ENCODE measurements at places on chromosomes 7 and 10.

- DNase-seq = no peak
Observed at GRCh38 chr10:36739884-36740445, 385.4 kb upstream of the ANKRD30A start.

DNA sequence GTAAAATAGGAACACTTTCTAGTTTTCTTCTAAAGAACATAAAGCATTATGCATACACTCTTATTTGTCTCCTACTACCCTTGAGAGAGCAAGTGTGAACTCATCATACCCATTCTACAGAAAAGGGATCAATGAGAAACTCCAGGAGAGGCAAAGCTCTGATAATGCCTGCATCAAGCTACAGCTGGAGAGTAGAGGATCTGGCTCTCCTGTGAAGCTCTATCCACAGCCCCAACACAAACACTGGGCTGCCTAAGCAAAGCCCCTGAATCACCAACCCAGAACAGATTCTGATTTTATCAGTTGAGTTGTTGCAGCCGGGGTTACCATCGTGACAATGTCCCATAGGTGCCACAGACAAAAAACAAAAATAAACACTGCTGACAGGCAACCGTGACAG is 74.9 kb downstream of the NUDCD3 start:
- DNase-seq = no peak

DNA sequence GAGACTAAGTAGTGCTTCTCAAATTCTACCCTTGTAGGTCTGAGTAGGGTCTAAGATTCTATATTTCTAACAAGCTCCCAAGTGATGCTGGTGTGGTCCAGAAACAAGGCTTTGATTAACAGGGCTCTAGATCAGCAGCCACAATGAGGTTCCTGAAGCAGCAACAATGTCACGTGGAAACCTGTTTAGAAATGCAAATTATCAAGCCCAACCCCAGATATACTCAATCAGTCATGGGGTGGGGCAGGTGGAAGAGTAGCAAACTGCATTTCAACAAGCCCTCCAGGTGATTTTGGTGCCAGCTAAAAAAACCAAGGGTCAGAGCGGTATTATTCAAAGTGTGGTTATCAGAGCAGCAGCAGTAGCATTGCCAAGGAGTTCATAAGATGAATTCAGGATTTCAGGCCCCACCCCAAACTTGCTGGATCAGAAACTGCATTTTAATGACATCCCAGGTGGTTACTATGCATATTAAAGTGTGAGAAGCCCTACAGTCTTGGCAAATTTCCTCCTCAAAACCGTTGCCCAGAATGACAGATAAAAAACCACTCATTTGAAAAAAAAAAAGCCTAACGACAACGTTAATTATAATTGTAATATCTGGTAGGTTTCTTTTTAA is 199.2 kb downstream of the AHR start:
- no peak for DNase-seq

- DNase-seq = no peak
Observed at GRCh38 chr7:85972504-85973141, 671.1 kb upstream of the GRM3 start.

DNA sequence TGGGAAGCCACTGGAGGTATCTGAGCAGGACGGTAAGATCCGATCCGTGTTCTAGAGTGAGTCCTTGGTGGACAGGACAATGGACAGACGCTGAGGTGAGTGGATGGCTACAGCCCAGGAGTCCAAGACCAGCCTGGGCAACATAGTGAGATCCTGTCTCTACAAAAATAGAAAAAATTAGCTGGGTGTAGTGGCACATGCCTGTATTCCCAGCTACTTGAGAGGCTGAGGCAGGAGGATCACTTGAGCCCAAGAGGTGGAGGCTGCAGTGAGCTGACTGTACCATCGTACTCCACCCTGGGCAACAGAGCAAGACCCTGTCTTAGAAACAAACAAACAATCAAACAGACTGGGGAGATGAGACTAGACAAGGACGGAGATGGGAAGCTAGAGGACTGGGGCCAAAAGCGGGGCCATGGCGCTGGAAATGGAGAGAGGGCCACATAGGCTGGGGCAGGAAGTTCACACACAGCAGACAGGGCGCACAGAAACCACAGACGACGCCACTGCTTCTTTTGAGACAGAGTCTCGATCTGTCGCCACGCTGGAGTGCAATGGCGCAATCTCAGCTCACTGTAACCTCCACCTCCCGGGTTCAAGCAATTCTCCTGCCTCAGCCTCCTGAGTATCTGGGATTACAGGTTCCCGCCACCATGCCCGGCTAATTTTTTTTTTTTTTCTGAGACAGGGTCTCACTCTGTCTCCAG is 24.7 kb downstream of the DAGLB start:
- DNase-seq = no peak

- DNase-seq = no peak
Observed at GRCh38 chr10:119250641-119251314, 43.4 kb downstream of the GRK5 start.

- no peak for DNase-seq
Observed at GRCh38 chr7:46880508-46881196, 701.3 kb downstream of the TNS3 start.

DNA sequence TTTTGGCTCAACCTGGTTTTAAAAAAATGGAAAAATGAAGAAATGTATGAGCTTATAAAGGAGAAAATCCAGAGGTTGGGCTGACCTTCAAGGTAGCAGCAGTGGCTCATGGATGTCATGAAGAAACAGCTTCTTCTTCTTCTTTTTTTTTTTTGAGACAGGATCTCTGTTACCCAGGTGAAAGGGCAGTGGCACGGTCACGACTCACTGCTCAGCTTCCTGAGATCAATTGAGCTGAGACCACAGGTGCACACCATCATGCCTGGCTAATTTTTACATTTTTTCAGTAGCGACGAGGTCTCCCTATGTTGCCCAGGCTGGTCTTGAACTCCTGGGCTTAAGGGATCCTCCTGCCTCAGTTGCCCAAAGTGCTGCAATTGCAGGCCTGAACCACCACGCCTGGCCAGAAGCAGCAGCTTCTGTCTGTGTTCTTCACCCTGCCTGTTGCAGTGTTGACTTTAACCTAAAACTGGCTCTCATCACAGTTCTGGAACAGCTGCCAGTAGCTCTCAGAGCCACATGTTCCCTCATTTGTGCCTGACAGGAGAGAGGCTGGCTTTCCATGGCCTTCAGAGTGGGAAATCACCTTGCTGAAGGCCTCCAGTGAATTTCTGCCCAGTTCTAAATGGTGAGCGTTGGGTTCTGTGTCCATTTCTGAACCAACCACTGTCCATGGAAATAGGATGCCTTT is 117.7 kb downstream of the PFKFB3 start:
- no peak for DNase-seq

GRCh38 chr10:62175251-62175650 is 93.4 kb downstream of the RTKN2 start:
- no peak for DNase-seq

GRCh38 chr10:84293574-84294016 is 34.8 kb upstream of the CCSER2 start:
- no peak for DNase-seq

DNA sequence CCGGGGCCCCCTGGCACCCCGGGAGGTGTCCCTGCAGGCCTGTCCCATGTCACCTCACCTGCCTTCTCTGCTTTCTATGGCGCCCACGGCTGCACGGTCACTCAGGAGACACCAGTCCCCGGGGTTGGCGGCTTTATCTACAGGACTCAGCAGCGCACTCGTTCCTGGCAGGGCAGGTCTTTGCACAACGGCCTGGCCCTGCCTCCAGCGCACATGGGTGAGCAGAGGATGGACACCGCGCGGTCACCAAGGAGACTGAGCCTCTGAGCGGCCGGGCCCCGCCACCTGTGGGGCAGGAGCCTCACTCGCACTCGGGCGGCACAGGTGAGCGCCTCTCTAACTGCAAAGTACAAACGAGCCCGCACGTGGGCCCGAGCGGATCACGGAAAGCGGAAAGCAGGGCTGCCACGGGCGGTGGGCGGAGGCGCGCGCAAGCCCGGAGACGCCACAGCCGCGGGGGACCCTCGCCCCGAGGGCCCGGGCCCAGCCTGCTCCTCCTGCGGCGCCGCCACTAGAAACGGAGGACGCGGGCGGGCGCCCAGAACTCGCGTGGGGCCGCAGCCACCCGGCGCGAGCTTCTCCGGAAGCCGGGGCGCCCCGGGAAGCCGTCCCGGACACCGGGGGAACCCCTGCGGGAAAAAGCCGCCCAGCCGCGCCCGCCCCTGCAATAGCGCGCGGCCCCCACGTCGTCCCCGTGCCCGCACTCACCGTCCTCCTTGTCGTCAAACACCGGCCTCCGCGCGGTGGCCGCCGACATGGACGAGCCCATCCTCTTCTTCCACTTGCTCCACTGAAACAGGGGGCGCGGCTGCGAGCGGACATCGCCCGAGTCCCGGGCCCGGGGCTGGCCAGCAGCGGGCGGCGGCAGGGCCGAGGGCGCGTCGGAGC is 642 bp downstream of the STK32C start:
- DNase-seq = no peak

GRCh38 chr10:8056378-8056777 is 1.9 kb downstream of the GATA3 start:
- DNase-seq = no peak

DNA sequence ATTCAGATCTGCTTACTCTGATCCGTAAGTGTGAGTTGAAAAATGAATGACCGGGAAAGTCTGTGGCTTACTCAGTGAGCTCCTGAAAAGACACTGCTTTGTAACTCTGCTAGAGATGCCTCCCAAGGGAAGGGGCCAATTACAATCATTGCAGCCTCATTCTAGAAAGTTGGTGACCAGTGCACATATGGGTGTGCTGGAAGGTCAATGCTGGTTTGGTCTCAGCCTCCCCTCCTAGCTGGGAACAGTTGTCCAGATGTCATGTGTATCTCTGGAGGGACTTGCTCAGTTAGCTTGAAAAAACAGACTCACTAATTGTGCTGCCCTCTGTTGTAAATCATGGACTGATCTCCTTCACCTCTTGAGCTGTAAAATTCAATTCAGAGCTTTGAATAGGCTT is 405.0 kb downstream of the ADRA2A start:
- DNase-seq = no peak

- peak; percentile 18 for DNase-seq
Observed at GRCh38 chr7:156612930-156613329, 27.6 kb upstream of the RNF32 start.

DNA sequence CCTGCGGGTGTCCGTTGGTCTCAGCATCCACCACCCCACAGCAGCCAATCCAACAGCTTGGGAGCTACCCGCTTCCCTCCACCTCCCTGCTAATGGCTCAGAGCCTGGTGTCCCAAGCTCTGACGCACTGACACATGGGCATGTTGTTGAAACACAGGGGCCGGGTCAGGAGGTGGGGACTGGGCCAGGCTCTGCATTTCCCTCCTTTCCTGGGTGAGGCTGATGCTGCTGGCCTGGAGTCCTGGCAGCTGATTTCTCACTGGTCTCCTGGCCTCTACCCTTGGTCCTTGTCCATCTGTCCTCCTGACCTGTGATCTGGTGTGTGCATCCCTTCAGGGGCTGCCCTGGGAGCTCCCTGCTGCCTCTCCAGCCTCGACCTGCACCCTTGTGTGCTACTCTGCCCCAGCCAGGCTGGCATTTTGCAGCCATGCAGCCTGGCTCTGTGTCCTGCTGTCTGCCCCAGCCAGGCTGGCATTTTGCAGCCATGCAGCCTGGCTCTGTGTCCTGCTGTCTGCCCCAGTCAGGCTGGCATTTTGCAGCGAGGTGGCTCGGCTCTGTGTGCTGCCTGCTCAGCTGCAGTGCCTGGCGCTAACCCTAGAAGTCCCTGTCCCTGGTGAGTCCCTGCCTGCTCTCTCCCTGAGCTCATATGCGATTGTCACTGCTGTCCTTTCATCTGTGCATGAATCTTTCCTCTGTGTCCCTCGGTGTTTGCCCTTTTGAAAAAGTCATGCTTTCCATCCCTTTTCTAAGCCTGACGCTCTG is 14.0 kb downstream of the AMZ1 start:
- no peak for DNase-seq

DNA sequence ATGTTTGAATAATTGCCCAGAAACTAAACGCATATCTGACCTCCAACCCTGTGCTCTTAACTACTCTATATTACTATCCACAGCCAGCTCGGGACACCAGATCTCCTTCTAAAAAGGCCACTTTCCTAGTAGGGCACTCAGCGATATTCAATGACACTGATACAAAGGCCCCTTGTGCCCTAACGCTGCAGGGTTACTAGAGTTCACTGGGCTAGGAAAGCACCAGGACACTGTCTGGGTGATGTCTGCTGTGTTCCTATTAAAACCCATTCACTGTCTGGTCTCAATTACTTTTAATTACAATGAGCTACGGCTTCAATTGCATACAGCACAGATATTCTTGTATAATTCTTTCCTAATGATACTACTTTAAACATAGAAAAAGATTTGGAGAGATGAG is 91.7 kb downstream of the SORCS1 start:
- no peak for DNase-seq

DNA sequence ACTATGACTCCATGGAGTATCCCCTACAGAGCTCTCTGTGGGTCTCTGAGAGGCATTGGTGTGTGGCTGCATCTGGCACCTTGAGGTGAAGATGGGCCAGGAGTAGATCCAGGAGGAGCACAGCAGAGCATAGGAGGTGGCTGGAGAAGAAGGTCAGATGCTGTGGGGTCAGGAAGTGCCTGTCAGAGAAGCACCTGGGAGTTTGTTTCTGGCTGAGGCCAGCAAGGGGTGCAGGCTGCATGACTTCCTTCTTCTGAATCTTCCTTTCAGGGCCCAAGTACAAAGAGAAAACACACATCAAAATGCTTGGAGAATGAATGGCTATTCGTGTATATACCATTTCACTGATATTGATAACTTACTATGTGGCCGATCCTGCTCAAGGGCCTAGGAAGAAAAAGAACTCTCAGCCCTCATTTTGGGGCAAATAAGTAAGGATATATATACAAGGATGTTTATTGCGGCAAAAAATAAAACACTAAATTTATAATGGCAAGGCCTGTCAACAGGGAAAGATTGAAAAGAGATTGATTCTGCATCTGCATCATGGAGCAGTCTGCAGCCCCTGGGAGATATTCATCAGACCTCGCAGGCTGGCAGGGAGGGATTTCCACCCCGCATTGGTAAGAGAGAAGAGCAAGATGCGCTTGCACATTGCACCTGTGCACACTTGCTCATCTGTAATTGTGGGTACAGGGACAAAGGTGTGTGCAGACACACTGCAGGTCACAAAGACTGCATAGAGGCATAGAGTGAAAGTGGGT is 39.2 kb downstream of the PTPRE start:
- no peak for DNase-seq

- DNase-seq = peak; percentile 18
Observed at GRCh38 chr10:86946213-86947155, 10.9 kb downstream of the MMRN2 start.

DNA sequence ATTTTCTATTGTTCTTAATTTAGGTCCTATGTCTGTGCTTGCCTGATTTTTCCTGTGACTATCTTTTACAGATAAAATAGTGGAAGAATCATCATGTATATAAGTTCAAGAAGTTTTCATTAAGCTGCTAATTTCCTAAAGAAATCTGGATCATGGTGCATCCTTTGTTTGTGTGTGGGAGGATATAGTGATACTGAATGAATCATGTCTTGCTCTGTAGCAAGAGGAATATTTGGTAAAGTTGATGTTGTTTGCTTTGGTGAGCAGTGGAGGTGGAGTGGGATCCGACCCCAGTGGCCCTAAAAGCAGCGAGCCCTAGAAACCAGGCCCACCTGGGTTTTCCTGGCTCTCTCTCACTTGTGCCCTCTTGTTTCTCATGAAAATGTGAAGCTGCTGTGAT is 83.7 kb downstream of the CCNY start:
- no peak for DNase-seq

GRCh38 chr10:88999625-89000024 is 9.0 kb downstream of the FAS start:
- DNase-seq = no peak

All from NCI-H2107 (cell line).